Foreskin fibroblast (primary cell): ENCODE measurements at places on chromosomes 12 and 14.

DNA sequence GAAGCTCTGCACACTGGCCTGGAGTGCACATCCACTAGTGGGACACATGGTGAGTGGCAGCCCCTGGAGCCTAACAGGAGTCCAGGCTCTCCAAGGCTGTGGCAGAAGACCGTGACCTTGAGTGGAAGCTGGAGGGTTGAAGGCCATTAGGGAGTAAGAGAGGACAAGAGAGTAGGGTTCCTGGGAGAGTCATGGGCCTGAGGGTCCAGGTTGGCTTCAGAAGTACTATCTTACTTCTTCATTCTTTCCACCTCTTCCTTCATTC, 406 bp downstream of the IL23A start:
- no peak for DNase-seq

- DNase-seq: peak; percentile 63
Measured at GRCh38 chr12:92068459-92068858, 77.2 kb downstream of the BTG1 start.

GRCh38 chr12:97647142-97647541, 184.5 kb downstream of the RMST start:
- DNase-seq: no peak

DNA sequence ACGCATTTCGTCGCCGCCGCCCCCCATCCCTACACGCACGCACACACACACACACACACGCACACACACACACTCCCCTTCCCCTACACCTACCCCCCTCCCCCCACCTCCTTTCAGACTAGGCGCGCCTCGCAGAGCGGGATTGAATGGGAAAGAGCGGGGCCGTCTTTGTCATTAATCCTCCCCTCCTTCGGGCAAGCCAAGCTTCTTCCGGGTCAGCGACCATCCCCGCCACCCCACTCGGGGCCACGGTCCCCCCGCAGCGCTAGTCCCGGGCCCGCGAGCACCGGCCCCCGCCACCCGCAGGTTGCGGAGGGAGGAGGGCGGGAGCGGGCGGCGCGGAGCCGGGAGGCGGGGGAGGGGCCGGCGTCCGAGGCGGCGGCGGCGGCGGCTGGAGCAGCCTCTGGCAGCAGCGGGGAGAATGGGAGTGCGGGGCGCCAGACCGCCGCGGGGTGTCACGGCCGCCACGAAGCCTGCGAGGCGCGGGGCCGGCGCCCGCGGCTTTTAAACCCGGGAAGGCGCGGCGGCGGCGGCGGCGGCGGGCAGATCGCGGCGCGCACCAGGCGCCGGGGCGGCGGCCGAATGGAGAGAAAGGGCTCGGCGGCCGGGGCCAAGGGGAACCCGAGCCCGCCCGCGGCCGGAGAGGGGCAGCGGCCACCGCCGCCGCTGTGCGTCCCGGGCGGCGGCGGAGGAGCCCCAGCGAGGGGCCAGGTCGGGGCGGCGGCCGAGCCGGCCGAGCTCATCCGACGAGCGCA, at the start of gene TTC9:
Gene TTC9, plus strand, starts transcription at position 369 of the 755 bp plus-strand sequence. Its CDS starts 214 bp downstream, at position 583.
- DNase-seq: no peak

- no peak for DNase-seq
Measured at GRCh38 chr12:122013791-122014590, 7.7 kb upstream of the BCL7A start.

DNA sequence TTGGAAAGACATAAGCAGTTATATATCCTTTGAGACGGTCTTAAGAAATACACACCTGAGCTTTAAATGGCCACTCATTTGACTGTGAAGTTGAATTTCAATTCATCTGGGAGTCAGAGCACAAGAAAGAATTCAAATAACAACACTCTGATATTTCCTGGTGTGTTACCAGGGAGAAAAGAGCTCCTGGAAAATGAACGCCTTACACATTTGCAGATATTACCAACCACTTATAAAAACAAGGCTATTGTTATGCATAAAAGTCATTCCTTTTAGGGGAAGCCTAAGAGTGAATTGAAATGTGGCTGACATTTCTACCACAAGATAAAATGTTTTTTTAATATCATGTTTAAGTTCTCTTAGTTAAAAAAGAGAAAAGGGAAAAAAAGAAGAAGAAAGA, 229.2 kb upstream of the PLEKHG7 start:
- no peak for DNase-seq

DNA sequence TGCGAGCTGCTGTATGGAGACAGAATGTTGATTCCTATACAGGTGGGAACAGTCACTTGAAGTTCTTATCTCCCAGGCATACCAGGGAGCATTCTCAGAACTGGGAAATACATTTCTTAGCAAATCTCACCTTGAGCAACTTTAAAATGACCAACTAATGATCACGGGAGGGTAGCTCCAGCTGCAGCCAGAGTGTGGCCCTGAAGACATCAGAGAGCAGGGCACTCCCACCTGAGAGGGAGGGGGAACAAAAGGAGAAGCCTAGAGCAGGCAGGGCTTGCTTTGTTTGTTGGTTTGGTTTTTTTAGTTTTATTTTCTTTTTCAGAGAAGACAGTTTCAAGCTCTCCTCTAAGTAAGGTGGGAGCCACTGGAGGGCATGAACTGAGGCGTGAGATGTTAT, 101.1 kb downstream of the OTX2 start:
- no peak for DNase-seq

GRCh38 chr14:86707071-86707470, 1177.1 kb downstream of the FLRT2 start:
- no peak for DNase-seq
